ENCODE measurements at places on chromosomes 1 and 21. TPM values are rescaled to one million over a fixed set of nuclear protein-coding genes. Genes with fewer than 3 reads are reported as not detected.

GRCh38 chr1:170267317-170267716 is 121.6 kb downstream of the NTMT2 start:
- DNase-seq: peak; percentile 8

DNA sequence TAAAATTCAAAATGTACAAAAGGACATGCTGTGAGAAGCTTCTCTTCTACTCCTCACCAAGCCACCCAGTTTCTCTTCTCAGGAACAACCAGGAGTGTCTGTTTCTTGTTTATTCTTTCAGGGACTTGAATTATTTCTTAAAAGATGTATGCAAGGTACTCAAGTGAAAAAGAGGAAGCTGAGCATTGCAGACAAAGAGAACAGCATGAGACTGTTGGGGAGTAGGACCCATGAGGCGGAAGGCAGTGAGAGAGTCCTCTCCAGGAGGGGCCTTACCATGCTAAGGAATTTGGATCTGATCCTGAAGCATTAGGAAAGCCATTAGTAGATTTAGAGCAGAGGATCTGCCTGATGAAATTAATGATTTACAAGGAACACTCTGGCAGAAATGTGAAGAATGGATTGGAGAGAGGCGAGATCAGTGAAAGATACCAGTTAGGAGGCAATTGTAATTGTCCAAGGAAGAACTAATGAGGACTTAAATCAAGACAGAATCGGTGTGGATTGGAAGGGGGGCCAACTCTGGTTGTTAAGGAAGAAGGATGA is 14.7 kb upstream of the SSX2IP start:
- DNase-seq: no peak

DNA sequence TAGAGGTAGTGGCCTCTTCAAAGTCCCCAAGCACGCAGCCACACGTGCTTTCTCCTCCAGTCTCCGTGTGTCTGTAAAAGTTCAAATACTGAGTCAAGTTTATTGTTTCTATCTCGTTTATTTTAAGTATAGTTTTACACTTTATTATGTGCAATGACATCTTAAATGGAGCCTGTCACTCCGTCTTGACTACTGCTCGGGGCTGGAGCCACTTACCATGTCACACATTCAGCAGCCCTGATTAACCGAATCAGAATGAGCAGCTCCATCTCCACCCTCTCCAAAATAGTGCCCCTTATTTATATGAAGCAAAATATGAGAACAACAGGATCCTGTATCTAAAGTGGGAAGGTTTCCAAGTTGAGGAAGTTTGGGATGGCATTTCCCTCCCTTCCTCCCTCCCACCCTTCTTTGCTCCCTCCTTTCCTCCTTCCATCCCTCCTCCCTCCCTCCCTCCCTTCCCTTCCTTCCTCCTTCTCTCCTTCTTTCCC is 201.0 kb downstream of the PBX1 start:
- DNase-seq: no peak

DNA sequence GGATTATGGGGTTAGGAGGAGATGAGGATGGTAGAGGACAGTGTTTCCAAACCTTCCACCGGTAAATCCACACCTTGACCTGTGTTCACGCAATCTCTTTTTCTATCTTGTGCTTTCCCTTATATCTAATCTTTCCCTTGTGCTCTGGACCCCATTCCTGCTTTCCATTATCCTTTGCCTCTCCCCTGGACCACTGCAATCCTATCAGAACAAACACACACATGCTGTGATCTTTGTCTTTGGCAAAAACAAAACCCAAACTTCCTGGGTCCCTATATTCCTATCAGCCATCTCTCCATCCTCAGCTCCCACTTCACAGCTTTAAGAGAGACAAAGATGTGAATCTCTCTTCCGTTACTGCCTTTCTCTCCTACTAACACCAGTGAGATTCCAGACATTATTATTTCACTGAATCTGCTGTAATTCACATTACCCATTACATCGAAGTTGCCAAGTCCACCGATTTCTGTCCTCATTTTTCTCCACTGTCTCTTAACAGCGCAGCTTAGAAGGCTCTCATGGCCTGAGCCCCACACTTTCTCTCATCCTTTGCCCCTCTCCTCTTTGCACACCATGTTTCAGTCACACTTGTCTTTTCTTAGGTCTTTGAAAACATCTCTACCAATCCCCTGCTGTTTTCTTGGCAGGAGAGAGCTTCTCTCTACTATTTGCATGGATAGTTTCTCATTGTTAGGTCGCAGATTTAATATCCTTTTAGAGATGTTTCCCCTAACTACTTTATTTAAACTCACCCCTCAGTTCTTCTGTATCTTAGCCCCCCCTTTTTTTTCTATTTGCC is 230.0 kb upstream of the B3GALT2 start:
- DNase-seq: no peak

- DNase-seq: peak; percentile 69
Observed at GRCh38 chr1:228378090-228378872, 28.4 kb downstream of the TRIM11 start.

DNA sequence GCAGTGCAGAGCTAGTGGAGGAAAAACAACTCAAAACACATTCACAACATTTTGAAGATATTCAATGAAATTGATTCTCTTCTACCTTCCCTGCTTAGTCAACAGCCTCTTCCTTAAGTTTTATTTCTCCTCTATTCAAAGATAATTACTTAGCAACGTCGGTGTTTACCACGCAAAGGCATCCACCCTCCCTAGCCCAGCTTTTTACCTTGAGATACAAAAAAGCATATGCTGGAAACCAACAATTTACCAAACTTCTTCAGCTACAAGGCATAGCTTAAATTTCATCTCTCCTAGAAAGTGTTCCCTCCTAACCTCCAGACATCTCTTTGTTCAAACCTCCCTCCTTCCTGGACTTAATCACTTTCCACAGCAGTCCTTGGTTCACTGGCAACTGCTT is 102.8 kb upstream of the SOD1 start:
- no peak for DNase-seq

DNA sequence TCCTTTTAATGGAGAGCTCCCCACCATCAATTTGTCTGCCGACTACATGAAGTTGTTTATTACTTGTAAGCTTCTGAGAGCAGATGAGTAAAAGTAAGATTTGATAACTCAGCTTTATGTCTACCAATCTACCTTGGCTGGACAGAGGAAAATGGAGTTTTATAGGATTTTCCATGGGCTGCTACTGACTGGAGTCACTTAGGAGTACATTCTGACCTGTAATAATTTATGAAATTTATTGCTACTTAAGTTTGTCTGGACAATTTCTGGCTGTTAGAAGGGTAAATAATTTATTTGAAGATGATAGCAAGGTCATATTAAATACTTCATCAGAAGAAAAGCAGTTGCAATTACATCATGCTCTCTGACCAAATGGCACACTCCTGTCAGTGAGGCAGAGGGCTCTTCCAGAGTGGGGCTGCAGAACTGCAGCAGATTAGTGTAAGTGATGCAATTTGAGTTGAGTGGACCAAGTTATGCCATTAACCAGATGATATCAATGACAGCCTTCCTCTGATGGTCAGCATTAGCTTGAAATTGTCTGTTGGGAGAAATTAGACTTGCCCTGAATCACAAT is 736.7 kb upstream of the PTBP2 start:
- DNase-seq: no peak

DNA sequence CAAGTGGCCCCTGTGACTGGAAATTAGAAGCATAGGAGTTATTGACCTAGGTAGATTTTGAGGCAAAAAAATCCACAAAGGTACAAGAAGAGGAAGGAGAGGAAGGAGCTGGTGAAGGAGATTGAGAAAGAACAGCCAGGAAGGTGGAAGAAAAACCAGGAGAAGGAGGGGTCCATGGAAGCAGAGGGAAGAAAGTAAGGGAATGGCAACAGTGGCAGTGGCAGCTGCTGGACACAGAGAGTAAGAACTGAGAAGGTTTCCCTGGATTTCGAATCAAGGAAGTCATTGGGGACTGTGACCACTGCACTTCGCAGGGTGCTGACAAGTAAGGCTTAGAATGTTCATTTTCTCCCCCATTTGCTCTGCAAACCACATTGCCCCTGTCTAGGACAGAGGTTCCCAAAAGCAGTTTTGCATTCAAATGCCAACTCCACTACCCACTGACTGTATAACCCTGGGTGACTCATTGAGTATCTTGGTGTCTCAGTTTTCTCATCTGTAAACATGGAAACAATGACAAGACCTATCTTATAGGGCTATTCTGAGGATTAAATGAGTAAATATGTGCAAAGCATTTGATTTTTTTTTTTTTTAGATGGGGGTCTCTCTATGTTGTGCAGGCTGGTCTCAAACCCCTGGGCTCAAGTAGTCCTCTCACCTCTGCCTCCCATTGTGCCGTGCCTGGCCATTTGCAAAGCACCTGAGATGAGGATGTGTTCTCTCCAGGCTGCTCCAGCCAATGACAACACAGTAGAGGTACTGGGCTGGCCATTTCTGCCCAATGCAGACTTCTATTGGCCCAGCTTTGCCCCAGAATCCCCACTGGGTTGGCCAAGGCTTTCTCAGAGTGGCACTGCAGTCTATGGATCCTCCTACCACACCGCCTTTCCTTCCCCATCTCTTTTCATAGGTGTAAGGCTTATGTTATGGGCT is 9.3 kb upstream of the CAPN2 start:
- DNase-seq: peak; percentile 80

- no peak for DNase-seq
Observed at GRCh38 chr1:111475701-111476100, 1.9 kb downstream of the C1orf162 start.

GRCh38 chr1:239237912-239238311 is 148.5 kb upstream of the CHRM3 start:
- no peak for DNase-seq

- peak; percentile 15 for DNase-seq
Observed at GRCh38 chr1:223551610-223552009, 113.9 kb downstream of the CAPN8 start.

DNA sequence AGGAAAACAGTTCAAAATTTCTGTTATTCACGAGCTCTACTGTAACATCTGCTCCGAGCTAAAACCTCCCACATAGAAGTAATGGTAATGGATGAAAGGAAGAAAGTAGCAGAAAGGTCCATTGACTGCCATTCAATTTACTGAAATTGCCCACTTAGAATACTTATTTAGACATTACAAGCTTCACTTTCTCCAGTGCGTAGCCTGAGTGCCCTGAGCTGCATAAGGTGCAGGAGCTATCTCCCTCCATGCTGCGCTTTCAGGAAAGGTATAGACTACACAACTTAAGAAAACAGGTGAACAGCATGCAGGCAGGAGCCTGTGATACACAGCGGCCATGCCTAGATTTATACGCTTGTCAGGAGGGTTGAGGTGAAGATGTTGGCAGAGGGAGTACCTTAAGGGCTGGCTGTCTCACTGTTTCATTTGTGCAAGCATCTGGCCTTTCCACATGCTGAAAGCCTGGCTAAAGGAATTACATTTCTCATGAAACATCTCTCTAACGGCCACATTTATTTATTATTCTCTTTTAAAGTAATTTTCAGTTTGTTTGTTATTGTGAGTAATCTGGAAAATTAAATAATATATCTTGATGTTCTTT is 74.7 kb downstream of the RGS18 start:
- DNase-seq: no peak

- no peak for DNase-seq
Observed at GRCh38 chr21:39388811-39389155, 39.9 kb upstream of the HMGN1 start.

GRCh38 chr1:44020464-44020863 is 10.8 kb downstream of the SLC6A9 start:
- no peak for DNase-seq

- DNase-seq: no peak
Observed at GRCh38 chr1:235932090-235932510, 65.4 kb upstream of the LYST start.

- DNase-seq: no peak
Observed at GRCh38 chr21:23541571-23541970, 2065.7 kb downstream of the MRPL39 start.

DNA sequence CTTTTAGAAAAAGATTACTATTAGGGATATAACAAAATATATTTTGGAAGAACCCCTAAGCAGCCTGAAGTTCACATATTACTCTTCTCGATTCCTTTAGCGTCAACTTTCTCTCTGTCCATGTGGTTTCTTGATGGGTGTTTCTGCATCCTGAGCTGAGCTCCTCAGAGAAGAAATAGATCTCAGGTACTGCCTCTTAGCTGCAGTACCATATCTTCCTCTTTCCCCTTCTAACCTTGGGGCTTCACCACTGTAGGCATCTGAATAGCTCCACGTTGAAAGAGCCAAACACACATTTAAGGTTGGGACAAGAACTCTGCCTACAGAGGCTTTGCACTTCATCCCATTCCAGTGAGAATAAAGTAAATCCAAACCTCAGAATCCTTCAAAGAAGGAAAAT is 59.2 kb downstream of the SAMSN1 start:
- DNase-seq: no peak

DNA sequence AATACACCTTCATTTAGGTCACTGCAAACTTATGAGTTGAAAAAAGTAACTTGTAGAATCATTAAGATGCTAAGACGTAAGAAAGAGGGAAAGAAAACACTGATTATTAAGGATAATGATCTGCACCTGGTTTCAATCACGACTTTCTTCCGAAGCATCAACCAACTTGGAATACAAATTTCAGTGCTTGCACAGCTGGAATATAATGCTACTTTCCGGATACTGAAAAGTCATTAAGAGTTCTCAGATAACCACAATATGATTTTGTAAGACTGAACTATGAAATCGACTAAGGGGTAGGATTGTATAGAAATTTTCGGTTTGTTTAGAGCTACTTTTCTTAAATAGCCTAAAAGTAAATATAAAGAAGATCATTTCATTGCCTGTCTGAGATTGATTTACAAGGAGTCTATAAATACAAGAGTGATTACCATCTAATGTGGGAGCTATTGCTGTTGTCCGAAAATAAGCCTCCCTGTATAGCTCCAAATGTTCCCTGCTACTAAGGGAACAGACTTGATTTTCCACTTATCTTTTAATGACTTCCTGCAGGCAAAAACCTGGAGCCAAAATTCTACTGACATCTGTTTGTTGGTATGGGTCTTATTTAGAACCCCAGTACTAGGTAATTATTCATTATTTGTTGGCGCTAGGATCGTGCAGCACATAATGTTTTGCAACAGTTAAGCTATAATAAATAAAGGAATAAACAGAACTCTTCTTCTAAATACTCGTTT is 673.3 kb downstream of the KCNT2 start:
- no peak for DNase-seq

GRCh38 chr1:55153031-55153430 is 62.1 kb downstream of the USP24 start:
- DNase-seq: no peak

Gene GABPA
- 17.0 TPM for total RNA-seq

Gene PRSS38
- not detected for total RNA-seq

Gene CHIA
- total RNA-seq: not detected

Gene CDC73
- total RNA-seq: 44.7 TPM

Gene COL11A1
- total RNA-seq: 10.0 TPM

Gene SUSD4
- 2.7 TPM for total RNA-seq
